ENCODE measurements at places on chromosomes 12 and 14.

GRCh38 chr12:123900871-123901376 lies 71.7 kb downstream of the CCDC92 start:
- no peak for DNase-seq

- no peak for DNase-seq
Observed at GRCh38 chr12:65892841-65893251, 68.6 kb downstream of the HMGA2 start.

- no peak for DNase-seq
Observed at GRCh38 chr14:71551291-71551950, 380.8 kb upstream of the RGS6 start.

DNA sequence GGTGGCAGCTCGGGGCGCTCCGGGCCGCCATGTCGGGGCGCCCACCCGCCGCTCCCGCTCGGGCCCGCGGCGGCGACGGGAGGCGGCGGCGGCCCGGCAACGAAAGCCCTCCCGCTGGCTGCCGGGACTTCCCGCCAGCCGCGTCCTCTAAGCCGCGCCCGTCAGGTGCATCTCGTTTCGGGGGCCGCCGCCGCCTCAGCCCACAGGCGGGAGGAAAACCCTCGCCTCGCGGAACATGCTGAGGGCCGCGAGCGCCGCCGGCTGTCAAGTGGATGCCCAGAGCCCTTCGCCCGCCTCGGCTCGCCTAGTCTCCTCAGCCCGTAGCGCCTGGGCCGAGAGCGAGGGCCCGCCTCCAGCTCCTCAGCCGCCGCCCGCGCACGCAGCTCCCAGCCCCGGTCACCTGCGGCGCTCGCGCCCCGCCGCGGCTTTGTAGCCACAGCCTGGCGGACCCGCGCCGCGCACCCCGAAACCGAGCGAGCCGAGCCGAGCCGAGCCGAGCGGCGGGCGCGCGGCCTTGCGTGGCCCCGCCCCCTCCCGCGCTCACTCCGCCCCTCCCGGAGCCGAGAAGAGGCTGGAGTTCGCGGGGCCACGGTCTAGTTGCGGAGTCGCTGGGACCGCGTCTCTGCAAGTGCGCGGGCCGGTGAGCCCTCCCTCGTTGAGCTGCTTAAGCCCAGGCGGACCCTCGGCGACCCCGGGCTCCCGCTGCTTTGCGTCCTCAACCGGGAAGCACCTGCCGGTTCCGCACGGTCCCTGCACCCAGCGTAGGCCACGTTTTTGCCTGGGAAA lies at the start of gene EML5:
TSS of gene EML5 (minus strand) at position 481 of the 786 bp plus-strand sequence. CDS start at position 31, 450 bp downstream.
- peak; percentile 71 for DNase-seq

DNA sequence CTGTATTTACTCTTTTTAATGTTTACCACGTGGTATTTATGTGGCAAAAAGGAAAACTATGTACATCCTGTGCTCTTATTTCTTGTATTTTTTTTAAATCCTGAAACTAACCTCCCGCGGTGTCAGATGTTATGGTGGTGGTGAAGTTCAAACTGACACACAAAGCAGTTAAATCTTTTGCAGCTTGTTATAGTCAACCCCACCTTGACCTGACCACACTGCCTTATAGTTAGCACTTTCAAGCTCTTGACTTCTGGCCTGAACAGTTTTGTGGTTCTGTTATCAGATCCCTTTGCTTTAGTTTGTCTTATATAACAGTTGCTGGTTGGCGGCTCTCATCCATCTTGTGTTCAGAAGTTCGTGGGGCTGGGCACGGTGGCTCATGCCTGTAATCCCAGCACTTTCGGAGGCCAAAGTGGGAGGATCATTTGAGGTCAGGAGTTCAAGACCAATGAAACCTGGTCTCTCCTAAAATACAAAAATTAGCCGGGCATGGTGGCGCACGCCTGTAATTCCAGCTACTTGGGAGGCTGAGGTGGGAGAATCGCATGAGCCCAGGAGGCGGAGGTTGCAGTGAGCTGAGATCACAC lies 2.1 kb downstream of the UNG start:
- no peak for DNase-seq

DNA sequence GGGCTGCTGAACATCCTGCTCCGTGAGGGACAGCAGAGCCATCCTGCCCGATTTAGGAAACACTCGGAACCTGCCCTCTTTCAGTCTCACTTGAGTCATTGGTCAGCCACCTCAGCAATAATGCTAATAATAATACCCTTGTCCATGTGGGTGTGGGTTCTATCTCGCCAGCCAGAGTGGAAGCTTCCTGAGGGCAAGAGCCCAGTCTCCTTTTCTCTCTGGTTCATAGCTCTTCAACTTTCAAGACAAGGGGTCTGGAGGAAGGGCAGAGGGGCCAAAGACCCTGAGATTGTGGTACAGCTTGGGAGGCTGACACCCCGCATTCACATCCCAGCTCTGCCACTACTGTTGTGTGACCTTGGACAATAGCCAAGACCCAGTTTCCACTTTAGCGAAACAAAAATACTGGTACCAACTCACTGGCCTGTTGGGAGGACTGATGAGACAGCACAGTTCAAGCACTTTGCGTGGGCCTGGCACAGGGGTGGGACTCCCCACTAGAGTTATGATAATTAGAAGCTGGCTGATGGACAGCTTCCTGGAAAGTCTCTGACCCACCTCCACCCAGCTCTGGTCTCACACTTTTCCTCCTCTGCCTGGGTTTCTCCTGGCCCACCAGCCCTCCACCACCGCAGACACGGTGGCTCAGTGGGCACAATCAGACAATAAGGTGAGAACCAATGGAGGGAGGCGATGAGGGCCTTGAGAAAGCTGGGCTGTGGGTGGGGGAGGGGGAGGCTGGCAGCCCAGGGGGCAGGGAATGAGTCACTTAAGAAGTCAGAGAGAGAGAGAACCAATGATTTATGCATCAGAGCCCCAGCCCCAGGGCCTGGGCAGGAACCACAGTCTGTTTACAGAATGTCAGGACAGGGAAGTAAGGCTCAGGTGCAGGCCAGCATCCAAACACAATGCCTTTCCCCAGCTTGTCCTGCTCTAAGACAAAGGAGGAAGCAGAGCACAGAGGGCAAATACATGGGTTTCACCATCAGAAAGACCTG lies 9.6 kb downstream of the FAIM2 start:
- peak; percentile 72 for DNase-seq

DNA sequence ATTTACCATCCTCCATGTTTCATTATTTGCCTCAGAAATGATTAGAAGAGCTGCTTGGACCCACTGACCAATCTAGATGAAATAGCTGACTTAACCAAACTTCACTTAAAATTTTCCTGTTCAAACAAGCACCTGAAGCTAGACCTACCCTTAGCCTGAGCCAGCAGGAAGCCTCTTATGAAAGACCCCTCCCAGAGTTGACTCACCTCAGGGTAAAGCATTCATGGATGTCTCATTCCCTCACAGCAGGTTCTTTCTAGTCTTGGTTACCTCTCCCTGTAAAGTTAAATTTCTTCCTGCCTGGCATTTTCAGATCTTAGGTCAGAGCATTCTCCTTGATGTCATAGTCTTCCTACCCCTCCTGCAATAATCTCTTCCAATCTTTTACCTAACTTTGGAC lies 1209.8 kb downstream of the FLRT2 start:
- DNase-seq: no peak

GRCh38 chr14:75030147-75030546 lies 21.1 kb downstream of the MLH3 start:
- no peak for DNase-seq

DNA sequence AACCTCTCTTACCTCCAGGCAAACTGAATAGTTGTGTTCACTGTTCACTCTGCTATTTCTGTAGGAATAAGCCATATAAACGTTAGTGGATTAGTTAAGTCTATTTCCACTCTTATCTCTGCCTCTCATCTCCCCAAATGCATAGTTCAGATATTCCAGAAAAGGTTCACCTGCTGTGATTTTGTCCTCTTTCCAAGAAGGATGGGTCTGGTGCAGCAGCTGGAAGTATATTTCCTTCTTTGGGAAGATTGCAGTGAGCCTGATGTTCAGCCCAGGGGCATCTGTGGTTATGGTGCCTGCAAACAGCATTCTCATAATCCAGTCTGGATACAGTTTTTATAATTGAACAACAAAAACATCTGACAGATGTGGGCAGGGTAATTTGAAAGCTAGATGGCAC lies 97.7 kb downstream of the TPH2 start:
- no peak for DNase-seq

GRCh38 chr12:49230176-49230804 lies 34.6 kb upstream of the TUBA1C start:
- DNase-seq: no peak

GRCh38 chr12:608921-609320 lies 54.3 kb downstream of the NINJ2 start:
- DNase-seq: no peak

DNA sequence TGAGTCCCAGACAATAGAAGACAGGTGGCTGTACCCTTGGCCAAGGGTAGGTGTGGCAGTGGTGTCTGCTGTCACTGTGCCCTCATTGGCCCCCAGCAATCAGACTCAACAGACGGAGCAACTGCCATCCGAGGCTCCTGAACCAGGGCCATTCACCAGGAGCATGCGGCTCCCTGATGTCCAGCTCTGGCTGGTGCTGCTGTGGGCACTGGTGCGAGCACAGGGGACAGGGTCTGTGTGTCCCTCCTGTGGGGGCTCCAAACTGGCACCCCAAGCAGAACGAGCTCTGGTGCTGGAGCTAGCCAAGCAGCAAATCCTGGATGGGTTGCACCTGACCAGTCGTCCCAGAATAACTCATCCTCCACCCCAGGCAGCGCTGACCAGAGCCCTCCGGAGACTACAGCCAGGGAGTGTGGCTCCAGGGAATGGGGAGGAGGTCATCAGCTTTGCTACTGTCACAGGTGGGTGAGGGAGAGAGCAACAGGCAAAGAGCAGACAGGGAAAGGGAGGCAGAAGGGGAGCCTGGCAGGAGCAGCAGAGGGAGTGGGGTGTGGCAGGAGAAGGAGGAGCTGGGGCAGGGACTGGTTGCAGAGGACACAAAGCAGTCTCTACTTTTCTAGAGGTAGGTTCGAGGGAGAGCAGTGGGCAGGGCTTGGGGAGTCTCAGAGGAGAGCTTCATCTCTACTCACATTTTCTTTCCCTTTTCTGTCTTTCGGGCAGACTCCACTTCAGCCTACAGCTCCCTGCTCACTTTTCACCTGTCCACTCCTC lies 452 bp downstream of the INHBE start:
- no peak for DNase-seq

GRCh38 chr14:52363041-52363704 lies 49.1 kb downstream of the PTGER2 start:
- DNase-seq: no peak

DNA sequence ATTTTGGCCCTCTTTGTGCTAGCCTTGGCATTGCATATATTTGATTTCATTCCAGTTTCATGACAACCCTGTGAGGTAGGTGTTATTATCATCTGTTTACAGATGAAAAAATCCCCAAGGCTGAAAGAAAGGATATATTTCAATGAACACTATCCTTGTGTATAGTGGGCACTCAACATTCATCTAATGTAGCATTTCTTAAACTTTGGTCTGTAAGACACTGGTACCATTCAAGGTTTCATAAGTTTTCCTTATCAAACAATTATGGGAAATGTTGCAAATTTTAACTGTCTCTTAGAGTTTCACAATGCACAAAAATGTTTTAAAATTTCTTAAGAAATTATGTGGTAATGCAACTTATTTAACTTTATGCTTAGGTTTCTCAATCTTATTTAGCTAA lies 44.3 kb downstream of the ATP23 start:
- DNase-seq: no peak

GRCh38 chr12:43696154-43696553 lies 62.4 kb downstream of the PUS7L start:
- DNase-seq: no peak

- DNase-seq: peak; percentile 11
Observed at GRCh38 chr12:130266751-130267150, 70.9 kb upstream of the PIWIL1 start.

- DNase-seq: no peak
Observed at GRCh38 chr12:122858591-122859302, 23.5 kb downstream of the HIP1R start.

DNA sequence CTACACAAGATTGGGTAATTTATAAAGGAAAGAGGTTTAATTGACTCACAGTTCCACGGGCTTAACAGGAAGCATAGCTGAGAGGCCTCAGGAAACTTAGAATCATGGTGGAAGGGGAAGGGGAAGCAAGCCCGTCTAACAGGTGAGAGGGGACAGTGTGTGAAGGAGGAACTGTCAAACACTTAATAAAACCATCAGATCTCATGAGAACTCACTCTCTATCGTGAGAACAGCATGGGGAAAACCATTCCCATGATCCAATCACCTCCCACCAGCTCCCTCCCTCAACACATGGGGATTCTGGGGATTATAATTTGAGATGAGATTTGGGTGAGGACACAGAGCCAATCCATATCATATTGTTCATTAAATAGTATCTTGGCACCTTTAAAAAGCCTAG lies 56.1 kb downstream of the EPS8 start:
- DNase-seq: no peak

GRCh38 chr12:101700299-101700820 lies 2.9 kb downstream of the CHPT1 start:
- DNase-seq: no peak

DNA sequence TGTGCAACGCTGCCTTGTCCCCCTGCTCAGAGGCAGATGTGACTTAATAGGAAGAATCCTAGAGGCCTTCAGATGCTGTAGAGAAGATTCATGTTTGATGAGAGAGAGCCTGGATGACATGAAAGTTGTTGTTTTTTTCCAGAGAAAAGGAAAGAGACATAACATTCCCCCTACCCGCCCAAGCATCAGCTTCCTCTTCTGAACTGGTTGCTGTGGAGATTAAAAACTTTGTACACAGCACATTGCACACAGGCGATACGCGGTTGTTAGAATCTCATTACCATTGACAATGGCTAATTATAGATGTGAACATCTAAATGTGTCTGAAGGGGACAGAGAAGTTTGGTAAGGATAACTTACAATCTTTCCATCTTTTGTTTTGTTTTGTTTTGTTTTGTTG lies 13.6 kb upstream of the ETFBKMT start:
- no peak for DNase-seq

GRCh38 chr14:81535396-81536164 lies 1.9 kb upstream of the SEL1L start:
- no peak for DNase-seq

DNA sequence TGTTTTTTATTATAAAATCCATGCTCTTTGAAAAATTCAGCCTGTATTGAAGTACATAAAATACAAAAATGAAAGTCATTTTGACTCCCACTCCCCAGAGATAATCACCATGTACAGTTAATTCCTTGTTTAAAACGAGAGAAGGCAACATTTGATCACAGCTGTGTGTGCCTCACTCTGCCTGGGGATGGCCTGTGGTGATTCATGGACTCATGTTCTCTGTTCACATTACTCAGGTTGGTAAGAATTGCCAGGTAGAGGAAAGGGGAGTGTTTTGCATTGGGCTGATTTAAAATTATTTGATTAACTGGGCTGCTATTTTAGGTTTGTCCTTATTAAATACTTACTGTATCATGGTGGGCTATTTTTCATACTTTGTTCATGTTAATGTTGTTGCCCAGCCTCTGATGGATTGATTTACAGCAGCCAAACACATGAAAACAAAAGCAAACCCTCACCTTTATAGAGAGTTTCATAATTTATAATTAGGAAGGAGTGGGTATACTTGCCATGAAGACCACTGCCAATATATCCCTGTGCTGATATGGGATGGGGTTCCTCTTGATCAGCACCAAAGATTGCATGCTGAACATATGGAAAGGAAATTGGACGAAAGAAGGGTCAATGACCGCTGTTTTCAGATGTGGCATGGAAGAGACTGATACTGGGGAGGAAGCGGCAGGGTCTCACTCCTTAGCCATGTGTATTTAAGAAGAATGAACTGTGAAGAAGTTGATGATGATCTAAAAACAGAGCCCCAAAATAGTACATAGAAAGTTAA lies 3.0 kb downstream of the ZBTB1 start:
- no peak for DNase-seq

GRCh38 chr14:30757082-30757481 lies 117.3 kb upstream of the COCH start:
- no peak for DNase-seq
